Lung (tissue), 17 donors: ENCODE measurements at places on chromosomes 4 and X.
A peak's percentile ranks its signal among the peaks of the same experiment; 100 is the strongest.

DNA sequence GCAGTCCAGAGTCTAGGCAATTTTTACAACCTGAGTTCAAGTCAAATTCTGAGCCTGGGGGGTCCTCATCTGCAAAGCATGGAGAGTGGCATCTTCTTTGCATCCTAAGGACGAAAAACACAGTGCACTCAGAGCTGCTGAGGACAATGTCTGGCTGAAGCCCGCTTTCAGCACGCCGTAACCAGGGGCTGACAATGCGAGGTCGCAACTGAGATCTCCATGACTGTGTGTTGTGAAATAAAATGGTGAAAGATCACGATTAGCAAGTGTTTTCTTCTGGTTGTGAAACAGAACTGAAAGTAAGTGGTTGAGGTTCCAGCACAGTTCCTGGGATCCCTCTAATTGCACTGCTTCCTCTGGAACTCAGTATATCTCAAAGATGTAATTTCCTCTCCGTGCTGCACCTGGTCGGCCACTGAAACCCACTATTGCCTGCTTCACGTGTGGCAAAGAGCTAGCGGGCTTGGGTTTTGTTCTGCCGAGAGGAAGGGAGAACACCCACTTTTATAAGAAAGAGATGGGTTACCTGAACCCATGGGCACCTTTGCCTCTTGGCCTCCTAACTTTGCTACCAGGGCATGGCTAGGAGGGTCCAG, 7.7 kb upstream of the F11 start:
- no peak for DNase-seq

- no peak for DNase-seq
These were observed 122.5 kb downstream of the ADAMTS3 start for GRCh38 chr4:72446353-72447055.

GRCh38 chrX:21153503-21153902, 220.7 kb upstream of the CNKSR2 start:
- DNase-seq, result peak; percentile 74

GRCh38 chrX:126238220-126238619, 72.1 kb upstream of the DCAF12L2 start:
- no peak for DNase-seq

GRCh38 chrX:150977411-150978162, 5.5 kb upstream of the HMGB3 start:
- DNase-seq, result no peak

GRCh38 chr4:129488427-129488826, 392.5 kb downstream of the C4orf33 start:
- DNase-seq, result no peak

GRCh38 chr4:96016634-96017299, 176.9 kb downstream of the PDHA2 start:
- DNase-seq, result no peak

GRCh38 chr4:52864793-52865192, 2.7 kb downstream of the RASL11B start:
- peak; percentile 95 for DNase-seq

- no peak for DNase-seq
These were observed 62.2 kb downstream of the PPP1R2C start for GRCh38 chrX:42715701-42716262.

DNA sequence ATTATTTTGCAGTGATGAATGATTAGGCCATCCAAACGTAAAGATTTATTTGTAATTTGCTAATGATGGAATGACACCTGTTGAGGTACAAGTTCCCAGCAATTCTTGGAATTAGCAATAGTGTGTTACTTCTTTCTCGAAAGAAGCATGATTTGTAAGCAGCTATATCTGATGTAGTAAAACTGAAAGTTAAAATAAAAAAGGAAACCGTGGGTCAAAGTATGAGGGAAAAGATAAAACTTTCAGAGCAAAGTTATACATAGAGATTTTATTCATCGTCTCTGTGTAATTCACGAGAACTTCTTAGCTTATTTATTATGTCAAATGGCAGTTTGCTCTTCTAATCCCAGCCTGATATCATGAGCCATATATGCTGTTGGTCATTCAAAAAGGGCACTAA, 59.0 kb downstream of the NFKB1 start:
- DNase-seq, result no peak

- no peak for DNase-seq
These were observed 70.4 kb downstream of the FGFBP1 start for GRCh38 chr4:15868111-15868510.

- no peak for DNase-seq
These were observed 8.6 kb upstream of the PDHA1 start for GRCh38 chrX:19334945-19335626.

DNA sequence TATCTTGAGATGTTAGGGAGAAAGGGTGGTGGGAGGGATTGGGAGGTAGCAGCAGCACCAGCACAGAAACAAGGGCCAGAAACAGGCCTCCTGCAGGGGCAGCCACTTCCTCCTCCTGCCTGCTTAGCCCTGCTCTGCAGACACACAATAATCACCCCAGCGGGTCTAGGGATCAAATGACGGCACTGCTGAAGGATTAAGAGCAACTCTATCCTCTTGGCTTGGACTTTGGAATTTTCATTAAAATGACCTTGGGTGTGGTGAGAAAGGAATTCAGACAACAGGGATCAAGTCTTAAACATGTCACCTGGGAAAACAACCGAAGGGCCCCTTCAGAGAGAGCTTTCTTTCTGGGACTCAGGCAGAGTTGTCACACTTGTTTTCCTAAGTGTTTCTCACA, 353.4 kb downstream of the SPRY1 start:
- no peak for DNase-seq
